ENCODE measurements at places on chromosomes 12 and 14.
A peak's percentile ranks its signal among the peaks of the same experiment; 100 is the strongest.

- no peak for DNase-seq
Observed at GRCh38 chr14:81169267-81169666, 51.5 kb downstream of the GTF2A1 start.

- DNase-seq = no peak
Observed at GRCh38 chr14:70884595-70885342, 22.5 kb upstream of the PCNX1 start.

DNA sequence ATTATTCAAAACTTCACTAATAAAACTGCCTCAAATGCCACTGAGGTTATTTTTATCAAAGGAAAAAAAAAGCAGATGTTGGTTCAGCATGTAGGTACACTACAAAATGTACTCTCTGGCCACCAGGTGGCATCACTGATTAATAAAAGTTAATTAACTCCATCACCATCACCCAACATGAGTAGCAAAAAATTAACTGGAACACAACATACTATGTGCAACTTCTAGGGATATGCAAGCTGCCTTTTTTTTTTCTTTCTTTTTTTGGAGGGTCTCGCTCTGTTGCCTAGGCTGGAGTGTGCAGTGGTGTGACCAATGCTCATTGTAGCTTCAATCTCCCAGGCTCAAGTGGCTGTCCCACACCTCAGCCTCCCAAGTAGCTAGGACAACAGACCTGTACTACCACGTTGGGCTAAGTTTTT, 43.8 kb upstream of the NR2C1 start:
- DNase-seq = peak; percentile 68

DNA sequence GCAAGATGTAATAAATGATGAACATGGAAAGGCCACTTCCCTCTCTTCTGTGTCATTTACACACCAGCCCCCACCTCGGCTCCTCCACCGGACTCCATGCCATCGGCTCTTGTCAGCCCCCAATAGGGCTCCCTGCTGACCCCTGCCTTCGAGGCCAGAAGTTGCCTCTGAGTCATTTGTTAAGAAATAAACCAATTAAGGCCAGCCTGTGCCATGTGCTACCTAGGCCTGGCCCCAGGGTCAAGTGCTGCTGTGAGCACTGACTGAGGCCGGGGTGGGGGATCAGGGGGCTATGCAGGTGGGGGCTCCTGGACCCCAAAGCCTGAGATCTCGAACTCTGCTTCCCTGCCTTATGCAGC, 53.2 kb downstream of the TESC start:
- DNase-seq = no peak

DNA sequence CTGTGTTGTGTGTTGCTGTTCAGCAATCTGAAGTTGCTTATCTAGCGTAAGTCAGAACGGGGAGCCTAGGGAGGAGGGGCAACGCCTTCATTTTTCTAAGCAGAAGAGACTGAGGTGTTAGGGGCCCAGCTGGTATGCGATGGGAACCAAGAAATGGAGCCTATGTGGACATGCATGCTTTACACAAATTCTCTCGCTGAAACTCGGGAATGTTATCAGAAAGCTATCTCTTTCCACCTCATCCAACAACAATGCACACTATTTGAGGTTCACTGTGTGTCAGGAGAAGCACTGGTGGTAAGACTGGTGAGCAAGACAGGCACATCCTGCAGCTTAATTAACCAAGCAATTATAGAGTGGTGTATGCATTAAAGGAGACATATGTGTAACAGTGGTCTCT, 89.7 kb downstream of the NRXN3 start:
- no peak for DNase-seq

DNA sequence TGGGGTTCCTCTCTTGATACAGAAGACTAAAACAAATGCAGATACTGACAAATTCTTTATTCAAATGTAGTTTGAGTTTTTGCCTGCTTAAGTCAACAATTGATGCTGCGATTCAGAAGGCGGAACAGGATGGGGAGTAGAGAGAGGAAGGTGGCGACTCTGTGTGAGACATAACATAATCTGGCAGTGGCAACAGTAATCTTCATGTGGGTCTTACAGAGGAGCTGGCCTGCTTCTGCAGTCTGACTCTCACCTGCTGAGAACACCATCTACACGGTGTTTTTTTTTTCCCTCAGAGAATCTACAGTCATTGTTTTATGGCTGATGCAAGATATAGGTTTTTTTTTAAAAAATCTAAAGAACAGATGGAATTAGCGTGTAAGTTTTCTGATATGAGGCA, 10.1 kb downstream of the CCDC92 start:
- DNase-seq = no peak

DNA sequence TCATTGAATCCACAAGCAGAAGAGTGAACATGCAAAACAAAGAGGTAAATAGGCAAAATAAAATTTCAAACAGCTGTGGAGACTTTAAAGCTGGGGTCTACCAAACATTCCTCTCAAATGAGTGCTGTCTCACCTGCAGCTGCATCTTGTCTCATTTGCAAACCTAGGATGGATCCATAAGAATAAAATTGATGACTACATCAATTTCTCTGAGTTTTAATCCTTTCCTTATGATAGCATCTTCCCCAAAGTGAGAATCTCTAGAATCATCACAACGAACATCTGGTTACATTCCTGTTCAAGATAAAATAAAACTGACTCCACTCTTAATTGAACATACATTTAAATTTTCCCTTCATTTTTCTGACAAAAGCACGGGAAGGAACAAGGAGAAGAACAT, 18.2 kb downstream of the SSTR1 start:
- DNase-seq = no peak

GRCh38 chr12:47980779-47981495, 17.5 kb downstream of the TMEM106C start:
- DNase-seq = no peak

DNA sequence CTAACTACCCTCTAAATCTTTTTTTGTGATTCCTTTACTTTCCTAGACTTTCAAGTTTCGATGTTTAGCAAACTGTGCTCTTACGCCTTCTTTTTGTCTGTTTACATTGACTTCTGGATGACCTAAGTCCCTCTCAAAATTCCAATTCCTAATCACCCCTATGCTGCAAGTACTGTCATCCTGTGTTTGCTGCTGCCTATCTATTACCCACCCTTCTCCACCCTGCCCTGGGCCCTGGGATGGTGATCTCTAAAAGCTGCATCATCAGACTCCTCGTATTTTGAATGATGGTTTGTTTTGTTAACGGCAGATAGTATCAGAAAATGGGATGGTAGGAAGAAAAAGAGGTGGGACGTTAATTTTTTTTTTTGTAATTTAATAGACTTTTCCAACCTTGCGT, 272.1 kb downstream of the DIO2 start:
- DNase-seq = no peak

GRCh38 chr14:64417055-64417770, 29.1 kb downstream of the MTHFD1 start:
- no peak for DNase-seq
